Esophagus mucosa (tissue), 1 donor: ENCODE measurements at places on chromosomes 16 and 17.

GRCh38 chr17:63316100-63316499 lies 130.0 kb downstream of the CYB561 start:
- no peak for ATAC-seq

GRCh38 chr17:19273731-19274130 lies 36.6 kb downstream of the EPN2 start:
- no peak for ATAC-seq

DNA sequence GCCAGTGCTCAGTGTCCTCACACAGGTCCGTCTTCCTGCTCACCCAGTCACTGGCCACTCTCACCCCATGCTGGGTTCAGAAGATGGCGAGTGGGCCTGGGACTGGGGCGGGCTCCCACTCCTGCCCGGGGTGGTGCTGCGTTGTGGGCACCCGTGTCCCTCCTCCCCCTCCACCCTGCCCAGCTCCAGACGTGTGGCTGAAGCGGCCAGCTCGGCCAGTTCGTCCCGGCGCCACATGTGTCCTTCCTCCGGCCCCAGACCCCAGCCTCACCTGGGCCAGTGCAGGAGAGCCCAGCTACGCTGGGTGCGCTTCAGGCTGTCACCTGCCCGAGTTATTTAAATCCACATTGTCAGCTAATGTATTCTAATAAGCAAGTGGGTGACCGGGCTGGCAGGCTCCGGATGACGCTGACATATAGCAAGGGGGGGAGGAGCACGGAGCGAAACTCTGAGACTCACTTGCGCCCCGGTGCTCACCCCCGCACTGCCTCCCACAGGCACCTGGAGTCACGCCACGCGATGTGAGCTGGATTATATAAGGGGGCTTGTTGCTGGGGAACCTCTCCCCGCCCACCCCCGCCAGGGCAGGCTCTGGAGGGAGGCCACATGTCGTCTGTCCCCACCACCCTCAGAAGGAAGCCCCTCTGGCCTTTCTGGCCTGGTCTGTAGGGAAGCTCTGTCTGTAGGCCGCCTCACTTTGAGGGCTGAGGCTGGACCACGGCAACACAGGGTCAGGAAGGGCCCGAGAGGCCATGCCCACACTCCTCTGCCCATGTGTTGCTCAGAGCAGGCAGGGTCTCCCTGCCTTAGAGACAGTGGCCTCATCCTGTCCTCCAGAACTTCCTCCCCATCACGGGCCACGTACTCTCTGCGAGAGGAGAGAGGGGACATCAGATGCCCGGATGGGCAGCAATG lies 7.1 kb upstream of the BAIAP2 start:
- peak; percentile 50 for ATAC-seq

- ATAC-seq = no peak
These were observed 530.2 kb downstream of the NPIPA7 start for GRCh38 chr16:16909126-16909525.

DNA sequence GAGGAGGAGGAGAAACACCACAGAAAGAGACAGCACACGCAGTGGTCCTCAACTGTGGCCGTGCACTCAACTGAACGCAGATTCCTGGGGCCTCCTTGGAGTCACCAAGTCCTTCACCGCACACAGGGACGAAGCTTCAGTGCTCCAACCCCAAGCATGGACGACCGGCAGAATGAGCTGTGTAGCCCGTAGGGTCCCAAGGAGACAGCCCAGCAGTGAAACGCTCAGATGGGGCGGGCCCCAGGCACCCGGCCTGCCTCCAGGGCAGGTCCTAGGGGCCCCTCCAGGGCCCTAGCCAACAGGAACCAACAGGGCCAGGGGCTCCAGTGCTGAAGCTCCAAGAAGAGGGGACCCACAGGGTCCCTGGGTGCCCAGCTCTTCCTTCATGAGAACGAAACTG lies 13.2 kb downstream of the RAB40B start:
- peak; percentile 43 for ATAC-seq

DNA sequence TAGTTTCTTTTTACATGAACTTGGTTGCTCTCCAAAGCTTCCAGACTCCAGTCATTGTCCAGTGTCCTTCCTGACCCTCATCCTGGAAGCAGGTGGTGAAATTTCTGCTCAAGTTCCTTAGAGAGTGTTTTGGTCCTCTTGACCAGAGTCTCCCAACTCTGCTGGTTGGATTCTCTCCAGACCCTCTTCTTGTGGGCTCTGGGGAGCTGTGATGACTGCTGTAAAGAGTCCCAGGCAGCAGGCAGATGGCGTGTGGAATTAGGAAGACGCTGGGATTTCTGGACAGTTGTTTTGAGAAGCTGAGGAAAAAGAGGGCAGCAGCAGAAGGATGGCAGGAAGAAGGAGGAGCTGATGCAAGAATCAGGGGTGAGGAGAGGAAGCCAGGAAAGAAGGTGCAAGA lies 1.6 kb upstream of the SEZ6 start:
- no peak for ATAC-seq

DNA sequence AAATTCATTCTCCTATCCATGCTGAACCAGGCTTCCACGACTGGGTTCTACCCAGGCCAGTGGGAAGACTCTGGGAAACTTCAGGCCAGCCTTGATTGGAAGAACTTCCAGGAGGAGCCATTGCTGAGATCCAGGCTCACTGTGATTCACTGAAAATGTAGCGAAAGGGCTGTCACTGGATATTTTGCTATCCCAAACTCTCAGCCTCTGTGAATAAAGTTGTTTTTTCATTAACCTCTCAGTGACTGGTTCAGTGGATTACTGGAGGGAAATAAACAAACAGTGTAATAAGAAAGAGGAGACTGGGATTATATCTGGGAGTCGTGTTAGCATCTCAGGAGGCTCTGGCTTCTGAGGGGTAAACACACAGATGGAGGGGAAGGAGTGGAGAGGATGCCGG lies 3.1 kb downstream of the FOXL1 start:
- ATAC-seq = no peak

- peak; percentile 52 for ATAC-seq
These were observed 751 bp upstream of the DOC2B start for GRCh38 chr17:182050-182751.

- ATAC-seq = no peak
These were observed 33.5 kb downstream of the ADAM11 start for GRCh38 chr17:44792276-44792675.

DNA sequence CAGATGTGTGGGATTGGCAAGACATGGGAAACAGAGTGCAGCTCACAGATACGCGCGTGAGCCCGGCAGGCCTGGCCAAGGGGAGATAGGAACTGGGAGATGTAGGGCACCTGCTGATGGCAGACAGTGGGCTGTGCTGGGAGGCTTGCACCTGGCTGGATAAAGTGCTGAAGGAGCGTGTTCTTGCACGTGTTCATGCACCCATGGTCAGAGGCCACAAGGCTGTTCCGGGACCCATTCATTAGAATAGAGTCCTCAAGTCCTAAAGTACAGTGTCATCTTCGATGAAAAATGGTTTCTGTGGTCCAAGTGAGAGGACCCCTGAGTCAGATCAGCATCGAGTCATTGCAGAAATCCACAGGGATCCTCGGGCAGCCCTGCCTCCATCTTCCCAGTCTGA lies 236.4 kb downstream of the CCDC182 start:
- ATAC-seq = no peak

GRCh38 chr17:62664336-62665120 lies 37.1 kb downstream of the MRC2 start:
- no peak for ATAC-seq

- no peak for ATAC-seq
These were observed 54.8 kb downstream of the N4BP1 start for GRCh38 chr16:48555155-48555554.

DNA sequence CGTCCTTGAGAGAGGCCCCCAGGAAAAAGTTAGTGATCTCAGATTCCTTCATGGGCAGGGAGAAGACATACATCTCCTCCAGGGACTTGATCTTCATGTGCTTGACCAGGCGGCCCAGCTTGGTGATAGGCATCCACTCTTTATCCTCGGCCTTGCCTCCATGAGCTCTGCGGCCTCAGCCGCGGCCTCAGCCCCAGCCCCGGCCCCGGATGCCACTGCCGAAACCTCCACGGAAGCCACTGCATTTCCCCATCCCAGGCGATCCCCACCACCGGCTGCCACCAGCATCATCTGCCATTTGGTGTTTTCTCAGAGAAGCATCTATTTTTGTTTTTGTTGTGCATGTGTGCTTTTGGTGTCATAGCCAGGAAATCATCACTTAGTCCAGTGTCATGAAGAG lies 16.7 kb upstream of the DHRS11 start:
- ATAC-seq = no peak

DNA sequence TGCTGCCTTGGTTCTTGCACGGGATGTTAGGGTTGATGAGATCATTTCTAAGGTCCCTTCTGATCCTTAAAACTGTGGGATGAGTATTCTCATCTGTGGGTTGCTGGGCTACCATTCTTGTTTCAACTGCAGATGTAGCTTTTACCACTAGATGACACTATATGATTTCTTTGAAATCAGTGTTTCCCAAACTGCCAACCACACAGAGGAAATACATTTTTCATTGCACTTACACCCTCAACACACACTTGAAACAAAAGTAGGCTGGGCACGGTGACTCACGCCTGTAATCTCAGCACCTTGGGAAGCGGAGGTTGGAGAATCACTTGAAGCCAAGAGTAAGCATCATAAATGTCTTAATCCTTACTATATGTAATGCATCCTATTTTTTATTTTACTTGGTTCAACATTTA lies 15.3 kb downstream of the LCMT1 start:
- peak; percentile 94 for ATAC-seq
